RPMI8226 (cell line): ENCODE measurements at places on chromosomes 7 and 10.

DNA sequence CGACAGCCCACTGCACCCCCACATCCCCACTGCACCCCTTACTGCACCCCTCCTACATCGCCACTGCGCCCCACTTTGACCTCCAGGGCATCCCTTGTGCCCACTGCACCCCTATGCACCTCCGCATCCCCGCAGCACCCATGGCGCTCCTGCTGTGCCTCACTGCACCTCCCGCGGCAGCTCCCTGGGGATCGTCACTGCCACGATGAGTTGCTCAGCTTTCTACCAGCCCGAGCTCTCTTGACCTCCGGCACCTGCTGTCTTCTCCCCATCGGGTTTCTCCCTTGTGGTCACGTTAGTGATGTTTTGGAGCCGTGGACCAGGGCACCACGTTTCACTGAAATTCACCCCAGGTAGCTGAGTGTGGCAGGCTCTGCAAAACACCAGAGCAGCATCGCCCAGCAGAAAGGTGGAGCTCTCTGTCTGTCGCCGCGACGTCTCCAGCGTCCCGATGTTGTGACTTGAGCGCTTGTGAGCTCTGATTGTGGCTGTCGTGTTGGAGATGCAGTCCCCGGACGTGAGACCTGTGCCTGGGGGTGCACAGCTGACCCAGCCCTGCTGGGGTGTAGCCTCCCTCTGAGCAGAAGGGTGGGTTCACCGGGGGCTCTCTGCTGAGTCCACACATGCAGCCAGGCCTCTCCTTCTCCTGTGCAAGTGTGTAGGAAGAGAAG is 147.7 kb downstream of the DNAJB6 start:
- no peak for DNase-seq

DNA sequence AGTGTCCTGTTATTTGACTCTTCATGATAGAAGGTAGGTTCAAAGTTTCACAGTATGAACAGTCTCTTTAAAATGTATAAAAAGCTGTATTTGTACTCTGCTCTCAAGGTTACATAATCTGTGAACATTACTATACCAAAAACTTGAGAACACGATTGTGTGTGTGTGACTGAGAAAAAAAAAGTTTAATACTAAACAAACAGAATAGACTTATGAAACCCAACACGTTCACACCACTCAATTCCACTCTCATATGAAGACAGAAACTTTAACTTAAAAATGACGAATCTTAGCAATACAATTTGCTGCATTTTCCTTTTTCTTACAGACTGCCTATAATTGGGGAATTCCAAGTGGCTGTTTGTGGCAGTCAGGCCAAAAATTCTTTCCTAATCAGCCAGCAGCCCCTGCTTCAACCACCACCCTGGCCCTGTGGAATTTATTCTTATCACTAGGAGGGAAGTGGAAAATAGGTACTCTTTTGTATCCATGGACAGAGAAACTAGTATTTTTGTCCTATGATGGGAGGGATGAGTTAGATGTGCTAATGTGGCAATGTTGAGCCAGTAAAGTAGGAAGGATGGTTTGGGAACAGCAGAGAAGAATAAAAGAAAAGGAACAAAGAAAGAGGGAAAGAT is 42.8 kb downstream of the MINDY3 start:
- DNase-seq: no peak

GRCh38 chr10:78190051-78190825 is 156.6 kb downstream of the RPS24 start:
- DNase-seq: no peak

DNA sequence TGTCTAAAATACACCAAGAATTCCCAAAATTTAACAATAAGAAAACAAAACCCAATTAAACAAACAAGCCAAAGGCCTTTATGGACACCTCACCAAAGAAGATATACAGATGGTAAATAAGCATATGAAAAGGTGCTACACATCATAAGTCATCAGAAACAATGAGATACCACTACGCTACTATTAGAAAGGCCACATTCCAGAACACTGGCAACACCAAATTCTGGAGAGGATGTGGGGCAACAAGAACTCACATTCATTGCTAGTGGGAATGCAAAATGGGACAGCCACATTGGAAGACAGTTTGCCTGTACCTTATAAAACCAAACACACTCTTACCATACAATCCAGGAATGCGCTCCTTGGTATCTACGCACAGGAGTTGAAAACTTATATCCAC is 291.4 kb downstream of the TNS3 start:
- no peak for DNase-seq

- DNase-seq: no peak
Measured at GRCh38 chr10:91587710-91588638, 44.9 kb downstream of the PPP1R3C start.

DNA sequence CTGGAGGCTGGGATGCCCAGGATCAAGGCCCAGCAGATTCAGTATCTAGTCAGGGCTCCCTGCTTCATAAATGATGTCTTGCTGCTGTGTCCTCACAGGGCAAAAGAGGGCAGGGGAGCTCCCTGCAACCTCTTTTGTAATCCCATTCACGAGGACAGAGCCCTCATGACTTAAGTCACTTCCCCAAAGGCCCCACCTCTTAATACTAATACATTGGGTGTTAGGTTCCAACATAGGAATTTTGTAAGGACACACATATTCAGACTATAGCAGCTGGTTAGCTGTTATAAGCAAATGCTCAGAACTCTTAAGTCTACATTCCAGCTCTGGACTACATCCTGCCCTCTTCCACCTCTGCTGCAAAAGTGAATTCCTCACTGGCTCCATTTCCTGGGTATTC is 63.0 kb downstream of the VOPP1 start:
- peak; percentile 52 for DNase-seq

- no peak for DNase-seq
Measured at GRCh38 chr10:57395923-57396322, 871.8 kb downstream of the IPMK start.

GRCh38 chr7:111903016-111903415 is 303.2 kb downstream of the DOCK4 start:
- DNase-seq: no peak

DNA sequence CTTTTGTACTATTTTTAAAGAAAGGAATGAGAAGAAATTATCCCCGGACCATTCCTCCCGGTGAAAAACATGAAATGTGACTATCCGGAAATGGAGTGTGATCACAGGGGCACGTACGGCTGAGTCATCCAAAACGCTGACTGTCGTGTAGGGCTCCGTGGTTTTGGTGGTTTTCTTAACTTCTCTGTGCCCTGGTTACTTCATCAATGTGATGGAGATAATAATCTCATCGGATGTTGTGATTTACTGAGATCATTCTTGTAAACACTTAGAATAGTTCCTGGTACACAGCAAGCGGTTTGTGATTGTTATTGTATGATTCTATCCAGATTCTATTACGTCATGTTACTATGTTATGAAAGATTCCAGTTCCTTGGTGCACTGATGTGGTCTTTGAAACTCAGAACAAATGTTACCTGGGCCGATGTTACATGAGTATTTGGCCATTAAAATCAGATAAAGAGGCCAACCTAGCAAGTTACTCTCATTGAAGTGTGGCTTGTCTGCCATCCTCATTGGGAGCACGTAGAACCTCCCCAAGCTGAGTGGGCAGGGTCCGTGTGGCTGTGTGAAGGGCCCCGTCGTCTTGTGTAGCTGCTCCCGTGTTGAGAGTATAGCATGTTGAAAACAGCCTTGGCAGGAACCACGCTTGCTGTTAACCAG is 99.5 kb downstream of the CAMK1D start:
- peak; percentile 76 for DNase-seq

GRCh38 chr7:66145400-66146104 is 30.9 kb downstream of the CRCP start:
- DNase-seq: no peak
